H1 (cell line): ENCODE measurements at places on chromosomes 1 and 21. TPM values are rescaled to one million over a fixed set of nuclear protein-coding genes. Genes with fewer than 3 reads are reported as not detected.

DNA sequence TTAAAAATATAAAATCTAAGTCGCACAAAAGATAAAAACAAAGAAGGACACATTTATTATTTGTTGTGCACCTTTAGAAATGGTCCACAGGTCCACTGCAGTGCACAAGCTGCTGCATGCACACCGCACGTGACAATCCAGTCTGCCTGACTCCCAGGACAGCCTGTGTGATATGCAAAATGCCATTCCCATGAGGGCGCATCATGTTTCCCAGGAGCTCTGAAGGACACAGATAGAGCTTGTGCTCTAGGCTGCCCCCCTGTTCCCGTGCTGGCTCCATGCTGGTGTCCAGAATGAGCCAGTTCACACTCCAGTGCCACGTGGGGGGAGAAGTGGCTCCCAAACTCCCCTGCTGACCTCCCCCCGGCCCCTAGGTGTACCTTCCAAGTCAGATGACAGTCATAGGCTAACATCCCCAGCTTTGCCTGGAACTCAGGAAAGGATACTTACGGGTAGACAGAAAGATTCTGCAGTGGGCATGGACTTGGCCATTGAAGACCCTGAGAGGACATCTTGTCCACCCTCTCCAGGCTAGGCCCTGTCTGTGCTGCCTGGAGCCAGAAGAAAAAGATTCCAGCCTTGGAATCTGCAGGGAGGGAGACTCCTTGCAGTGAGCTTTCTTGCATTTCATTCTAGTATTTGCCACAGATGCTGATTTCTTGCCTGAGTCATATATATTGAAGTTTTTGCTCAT lies 26.3 kb downstream of the RAB7B start:
- no peak for DNase-seq
- no peak overlapping the region for H3K4me3 ChIP-seq
- no peaks in the 10 kb centered on the region for H3K4me1 ChIP-seq
- no peaks in the 10 kb centered on the region for H3K36me3 ChIP-seq

DNA sequence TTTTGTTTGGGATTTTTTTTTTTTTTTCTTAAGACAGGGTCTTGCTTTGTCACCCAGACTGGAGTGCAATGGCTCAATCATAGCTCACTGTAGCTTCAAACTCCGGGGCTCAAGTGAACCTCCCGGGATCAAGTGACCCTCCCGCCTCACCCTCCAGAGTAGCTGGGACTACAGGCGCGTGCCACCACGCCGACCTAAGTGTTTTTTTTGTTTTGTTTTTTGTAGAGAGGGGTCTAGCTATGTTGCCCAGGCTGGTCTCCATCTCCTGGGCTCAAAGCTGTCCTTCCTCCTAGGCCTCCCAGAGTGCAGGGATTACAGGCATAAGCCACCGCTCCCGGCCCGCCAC lies 776 bp downstream of the HLCS start:
- no peak for DNase-seq
- H3K27me3 ChIP-seq, result no peaks in the 10 kb centered on the region
- H3K36me3 ChIP-seq, result no peaks in the 10 kb centered on the region

DNA sequence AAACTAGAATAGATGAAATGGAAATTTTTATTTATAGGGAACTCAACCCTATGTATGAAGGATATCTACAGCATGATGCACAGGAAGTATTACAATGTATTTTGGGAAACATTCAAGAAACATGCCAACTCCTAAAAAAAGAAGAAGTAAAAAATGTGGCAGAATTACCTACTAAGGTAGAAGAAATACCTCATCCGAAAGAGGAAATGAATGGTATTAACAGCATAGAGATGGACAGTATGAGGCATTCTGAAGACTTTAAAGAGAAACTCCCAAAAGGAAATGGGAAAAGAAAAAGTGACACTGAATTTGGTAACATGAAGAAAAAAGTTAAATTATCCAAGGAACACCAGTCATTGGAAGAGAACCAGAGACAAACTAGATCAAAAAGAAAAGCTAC lies 7.9 kb downstream of the USP1 start:
- no peak for DNase-seq
- H3K27ac ChIP-seq, result no peak overlapping the region
- H3K27me3 ChIP-seq, result no peaks in the 10 kb centered on the region
- H3K4me3 ChIP-seq, result no peak overlapping the region

- no peak for DNase-seq
- H3K4me3 ChIP-seq, result no peak overlapping the region
- peaks cover 7% of the 10 kb centered on the region; the same call in 1 of the 2 replicates for H3K27me3 ChIP-seq
- H3K27ac ChIP-seq, result no peak overlapping the region
- H3K36me3 ChIP-seq, result no peaks in the 10 kb centered on the region
Measured at GRCh38 chr1:225945564-225945963, 4.5 kb upstream of the LEFTY2 start.

Gene FCN3
- total RNA-seq, result 0.30 TPM in 1 of 2 replicates, not detected in the other
